Stimulated activated CD4-positive, alpha-beta T cell treated with anti-CD3 and anti-CD28 coated beads, TNF-alpha, amount 100 ng/mL, for 24 hours (primary cell): ENCODE measurements at places on chromosomes 13 and 19.

- DNase-seq, result no peak
These were observed 6.5 kb downstream of the KCTD4 start for GRCh38 chr13:45194081-45194939.

GRCh38 chr13:105678072-105678471, 857.4 kb downstream of the EFNB2 start:
- no peak for DNase-seq

GRCh38 chr19:28985201-28985600, 227.8 kb downstream of the UQCRFS1 start:
- DNase-seq, result no peak

- DNase-seq, result no peak
These were observed 24.2 kb downstream of the ZNF829 start for GRCh38 chr19:36891768-36892357.

DNA sequence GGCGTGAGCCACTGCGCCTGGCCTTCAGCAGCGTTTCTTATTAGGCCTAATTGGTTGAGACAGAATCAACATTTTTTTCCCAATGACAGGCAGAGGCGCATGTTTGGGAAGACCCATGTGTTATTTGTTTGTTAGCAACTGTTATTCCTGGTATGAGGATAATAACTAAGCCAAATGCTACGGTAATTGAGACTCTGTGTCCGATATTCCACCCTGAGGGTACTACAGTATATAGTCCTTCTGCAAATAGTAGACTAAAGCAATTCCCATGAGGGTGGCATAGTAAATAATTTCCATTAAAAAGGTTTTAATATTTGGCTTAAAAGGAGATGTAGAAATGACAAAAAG, 18.4 kb upstream of the CCL25 start:
- DNase-seq, result no peak

DNA sequence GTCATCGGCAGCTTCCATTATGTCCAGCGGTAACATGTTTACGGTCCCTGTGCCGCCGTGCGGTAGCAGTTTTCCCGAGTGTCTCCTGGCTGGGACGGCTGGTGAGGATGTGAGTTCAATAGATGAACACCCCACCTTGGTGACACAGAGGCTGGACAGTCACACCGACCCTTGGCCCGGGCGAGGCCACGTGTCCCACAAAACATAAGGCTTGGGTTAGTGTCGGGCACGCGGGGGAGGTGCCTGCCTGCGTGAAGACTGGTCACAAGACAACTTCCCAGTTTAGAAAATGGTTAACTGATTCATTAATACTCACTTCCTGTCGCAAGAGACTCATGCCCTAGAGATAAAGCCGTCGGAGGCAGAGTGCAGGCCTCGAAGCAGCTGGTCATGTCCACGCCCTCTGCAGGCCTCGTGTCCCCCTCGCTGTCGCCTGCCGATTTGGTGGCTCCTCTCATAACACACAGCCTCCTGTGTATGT, 17.2 kb downstream of the RASA3 start:
- no peak for DNase-seq

DNA sequence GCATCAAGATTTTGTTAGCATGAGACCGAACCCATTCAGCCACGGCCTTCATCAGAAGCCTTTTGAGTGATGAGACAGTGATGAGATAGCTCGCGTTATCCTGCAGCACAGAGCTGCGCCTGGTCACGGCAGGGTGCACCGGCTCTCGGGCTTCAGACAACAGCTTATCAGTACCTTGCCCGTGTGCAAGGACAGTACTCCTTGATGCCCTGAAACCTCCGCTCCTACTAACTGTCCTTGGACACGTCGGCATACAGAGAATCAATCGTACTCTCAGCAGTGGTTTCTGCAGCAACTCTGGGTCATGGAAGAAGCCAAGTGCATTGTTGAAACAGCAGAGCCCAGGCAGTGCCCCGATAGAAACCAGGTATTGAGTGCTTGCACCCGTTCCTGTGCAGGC, 40.7 kb downstream of the IRS2 start:
- DNase-seq, result no peak

DNA sequence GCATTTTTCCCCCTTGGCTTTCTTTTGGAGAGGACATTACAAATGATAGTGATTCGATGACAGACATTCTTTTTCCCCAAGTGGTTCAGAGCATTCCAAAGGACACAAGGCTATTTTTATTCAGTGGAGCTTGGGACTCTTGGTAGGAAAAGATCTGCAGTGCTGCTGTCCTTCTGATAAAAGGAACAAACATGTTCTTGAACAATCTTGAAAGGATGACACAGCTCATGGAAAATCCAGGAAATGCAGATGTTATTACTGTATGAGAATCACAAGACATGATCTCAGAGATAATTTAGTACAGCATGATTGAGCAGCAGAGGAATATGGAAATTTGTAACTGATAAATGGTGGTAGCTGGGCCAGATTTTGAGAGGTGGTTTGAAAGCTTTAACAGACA, 96.2 kb upstream of the RFC3 start:
- no peak for DNase-seq
